Activated naive CD4-positive, alpha-beta T cell treated with anti-CD3 and anti-CD28 coated beads for 36 hours (primary cell): ENCODE measurements at places on chromosomes 7 and 10.

- no peak overlapping the region for H3K4me3 ChIP-seq
- H3K27ac ChIP-seq: no peak overlapping the region
- H3K27me3 ChIP-seq: no peaks in the 10 kb centered on the region
- H3K36me3 ChIP-seq: no peaks in the 10 kb centered on the region
Measured at GRCh38 chr7:81877890-81878289, 108.0 kb upstream of the HGF start.

DNA sequence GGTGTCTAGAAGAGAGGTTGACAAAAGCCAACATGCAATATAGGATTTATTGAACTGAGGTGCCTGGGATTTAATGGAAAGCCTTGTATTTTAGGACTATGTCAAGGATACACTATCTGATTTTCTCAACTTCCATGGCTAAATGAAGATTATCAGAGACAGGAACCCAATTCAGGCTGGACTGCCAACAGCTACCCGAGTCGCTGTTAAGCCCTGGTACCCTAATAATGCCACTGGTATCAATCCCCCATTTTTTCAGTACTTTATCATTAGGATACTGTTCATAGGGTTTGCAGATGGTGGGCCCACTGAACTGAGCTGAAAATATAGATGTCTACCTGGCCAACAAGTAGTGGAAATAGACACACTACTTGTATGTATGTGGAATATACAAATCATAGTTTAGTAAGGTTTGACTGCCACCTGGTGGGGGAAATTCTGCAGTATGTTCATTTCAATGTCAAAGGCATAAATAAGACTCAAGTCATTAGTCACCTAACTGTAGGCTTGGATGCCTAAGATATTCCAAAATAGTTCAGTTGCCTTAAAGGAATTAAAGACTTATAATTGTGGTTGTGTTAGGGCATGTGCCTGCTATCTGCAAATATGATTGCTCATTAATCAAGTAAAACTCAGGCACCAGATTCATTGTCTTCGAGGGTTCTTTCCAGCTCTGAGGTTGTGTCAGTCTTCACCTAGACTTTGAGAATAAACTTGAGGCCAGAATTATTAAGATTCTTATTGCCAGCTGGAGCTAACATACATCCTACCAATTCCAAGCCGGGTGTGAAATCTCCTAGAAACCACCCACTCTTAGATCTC is 34.1 kb upstream of the NOBOX start:
- no peaks in the 10 kb centered on the region for H3K36me3 ChIP-seq
- no peak overlapping the region for H3K4me3 ChIP-seq
- H3K4me1 ChIP-seq: no peaks in the 10 kb centered on the region
- DNase-seq: peak; percentile 83
- H3K27me3 ChIP-seq: no peaks in the 10 kb centered on the region
- no peak overlapping the region for H3K27ac ChIP-seq

DNA sequence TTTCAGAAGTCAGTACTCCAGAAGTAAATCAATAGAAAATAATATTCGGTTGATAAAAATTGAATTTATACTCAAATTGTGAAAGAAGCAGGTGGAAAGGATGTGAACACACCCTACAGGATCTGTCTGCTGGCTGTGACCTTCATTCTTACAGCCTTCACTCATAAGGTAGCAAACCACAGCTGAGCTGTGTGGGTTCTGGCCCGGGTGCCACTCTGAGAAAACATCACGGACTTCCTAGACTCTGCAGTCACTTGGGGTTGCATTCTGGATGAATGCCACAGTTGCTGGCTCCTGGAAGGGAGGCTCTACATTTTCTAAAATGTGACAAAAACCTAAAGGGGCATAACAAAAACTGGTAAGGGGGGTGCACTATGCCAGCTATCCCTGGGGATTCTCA is 36.0 kb upstream of the ABLIM1 start:
- H3K36me3 ChIP-seq: no peaks in the 10 kb centered on the region
- H3K27ac ChIP-seq: no peak overlapping the region
- peaks cover 2% of the 10 kb centered on the region for H3K27me3 ChIP-seq
- no peak overlapping the region for H3K4me3 ChIP-seq

GRCh38 chr10:57972783-57973182 is 294.9 kb downstream of the IPMK start:
- H3K27me3 ChIP-seq: no peaks in the 10 kb centered on the region
- no peaks in the 10 kb centered on the region for H3K36me3 ChIP-seq
- no peaks in the 10 kb centered on the region for H3K4me1 ChIP-seq
- no peak overlapping the region for H3K4me3 ChIP-seq
- no peak overlapping the region for H3K27ac ChIP-seq
- no peak for DNase-seq

DNA sequence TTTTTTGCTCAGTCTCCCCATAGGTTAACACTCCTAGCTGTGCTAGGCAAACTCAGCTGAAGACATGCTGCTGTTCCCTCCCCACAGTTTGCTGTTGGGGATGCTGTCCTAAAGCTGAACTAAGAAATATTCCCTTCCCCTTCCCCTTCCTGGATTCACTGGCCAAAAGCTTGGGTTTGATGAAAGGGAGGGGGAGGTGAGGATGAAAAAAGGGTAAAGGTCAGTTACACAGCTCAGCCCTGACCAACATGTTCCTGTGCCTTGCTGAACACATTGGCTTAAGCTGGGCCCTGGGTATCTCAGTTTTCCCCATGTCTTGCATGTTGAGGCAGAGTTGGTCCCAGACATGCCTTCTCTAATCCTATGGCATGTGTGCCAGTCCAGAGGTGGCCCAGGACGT is 15.3 kb downstream of the CCM2 start:
- DNase-seq: no peak
- H3K27ac ChIP-seq: no peak overlapping the region
- no peak overlapping the region for H3K4me3 ChIP-seq
- H3K36me3 ChIP-seq: peaks cover 32% of the 10 kb centered on the region
- no peaks in the 10 kb centered on the region for H3K27me3 ChIP-seq

DNA sequence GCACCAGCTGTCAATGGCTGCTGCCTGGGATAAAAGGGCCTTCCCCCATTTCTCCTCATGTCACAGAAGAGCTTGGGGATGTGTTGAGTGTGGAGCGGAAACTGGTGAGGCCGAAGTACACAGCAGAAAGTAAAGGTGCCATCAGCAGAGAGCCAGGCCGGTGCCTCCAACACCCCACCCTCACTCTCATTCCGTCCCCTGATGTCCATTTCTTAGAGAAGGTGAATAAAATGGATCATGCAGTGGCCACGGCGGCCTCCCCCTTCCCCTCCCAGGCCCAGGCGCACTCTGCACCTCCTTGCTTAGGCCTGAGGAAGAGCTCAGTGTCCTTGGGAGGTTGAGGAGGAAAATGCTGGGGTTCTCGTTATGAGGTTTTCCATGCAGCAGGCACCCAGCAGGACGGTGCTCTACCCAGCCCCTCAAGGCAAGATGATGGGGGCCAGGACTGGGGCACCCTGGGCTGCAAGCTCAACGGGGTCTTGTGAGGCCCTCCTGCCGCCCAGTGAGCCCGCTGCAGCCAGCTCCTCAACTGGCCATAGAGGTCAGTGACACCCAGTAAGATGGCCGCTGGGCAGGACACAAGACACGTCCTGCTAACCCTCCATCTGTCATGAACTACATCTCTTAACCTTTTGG is 163.9 kb downstream of the ADARB2 start:
- no peak for DNase-seq
- H3K27me3 ChIP-seq: peaks cover 16% of the 10 kb centered on the region
- no peaks in the 10 kb centered on the region for H3K4me1 ChIP-seq
- no peak overlapping the region for H3K4me3 ChIP-seq
- no peak overlapping the region for H3K27ac ChIP-seq

DNA sequence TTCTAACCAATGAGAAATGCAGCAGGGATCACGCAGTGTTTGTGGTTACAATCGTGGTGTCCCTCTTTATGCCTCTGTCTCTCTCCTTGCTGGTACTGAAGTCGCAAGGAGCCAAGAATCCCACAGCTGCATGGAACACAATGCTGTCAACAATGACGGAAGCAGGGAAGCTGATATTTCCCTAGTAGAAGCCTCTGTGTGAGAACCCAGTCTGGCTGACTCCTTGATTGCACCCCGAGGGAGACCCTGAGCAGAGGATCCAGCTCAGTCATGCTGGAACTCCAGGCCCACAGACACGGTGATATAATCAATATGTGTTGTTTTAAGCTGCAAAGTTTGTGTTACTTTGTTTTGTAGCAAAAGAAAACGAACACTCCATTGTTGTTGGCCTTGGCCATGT is 677.9 kb downstream of the PARD3 start:
- H3K36me3 ChIP-seq: no peaks in the 10 kb centered on the region
- no peak overlapping the region for H3K27ac ChIP-seq
- no peak overlapping the region for H3K4me3 ChIP-seq
- H3K27me3 ChIP-seq: peaks cover 19% of the 10 kb centered on the region
- DNase-seq: no peak

- peak; percentile 91 for DNase-seq
- no peaks in the 10 kb centered on the region for H3K4me1 ChIP-seq
Measured at GRCh38 chr10:71569775-71570588, 149.6 kb downstream of the C10orf105 start.

DNA sequence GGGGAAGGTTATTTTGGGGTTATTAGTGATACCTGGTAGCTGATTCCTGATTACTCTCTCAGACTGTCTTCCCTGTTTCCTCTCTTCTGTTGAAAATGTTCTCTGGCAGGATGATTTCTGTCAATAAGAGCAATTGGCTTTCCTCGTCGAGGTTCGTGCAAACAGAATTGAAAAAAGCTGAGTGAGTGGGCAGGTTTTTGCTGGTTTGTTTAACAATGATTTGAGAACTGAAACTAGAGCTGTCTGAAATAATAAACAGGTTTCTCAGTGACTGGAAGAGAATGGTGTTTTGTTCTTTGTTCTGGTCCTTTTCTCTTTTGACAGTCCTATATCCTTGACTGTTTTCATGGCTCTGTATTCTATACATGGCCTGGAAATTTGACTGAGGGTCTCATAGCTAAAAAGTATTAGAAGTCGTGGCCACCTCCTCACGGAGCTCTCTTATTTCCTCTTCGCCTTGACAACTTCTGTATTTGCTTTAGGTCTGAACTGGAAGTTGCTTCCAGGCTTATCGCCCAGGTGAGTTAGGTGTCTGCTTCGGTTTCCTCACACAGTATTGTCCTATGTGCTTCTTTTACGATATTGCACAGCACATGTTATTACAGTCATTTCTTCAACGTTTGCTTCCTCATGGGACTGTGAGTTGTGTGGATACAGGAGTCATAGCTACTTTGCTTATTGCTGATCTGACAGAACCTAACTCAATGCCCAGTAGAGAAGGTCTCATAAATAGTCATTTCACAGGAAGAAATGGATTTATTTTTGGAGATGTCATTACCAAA is 403.6 kb downstream of the NRG3 start:
- no peaks in the 10 kb centered on the region for H3K36me3 ChIP-seq
- H3K4me3 ChIP-seq: no peak overlapping the region
- H3K27me3 ChIP-seq: no peaks in the 10 kb centered on the region
- DNase-seq: no peak
- H3K4me1 ChIP-seq: no peaks in the 10 kb centered on the region

DNA sequence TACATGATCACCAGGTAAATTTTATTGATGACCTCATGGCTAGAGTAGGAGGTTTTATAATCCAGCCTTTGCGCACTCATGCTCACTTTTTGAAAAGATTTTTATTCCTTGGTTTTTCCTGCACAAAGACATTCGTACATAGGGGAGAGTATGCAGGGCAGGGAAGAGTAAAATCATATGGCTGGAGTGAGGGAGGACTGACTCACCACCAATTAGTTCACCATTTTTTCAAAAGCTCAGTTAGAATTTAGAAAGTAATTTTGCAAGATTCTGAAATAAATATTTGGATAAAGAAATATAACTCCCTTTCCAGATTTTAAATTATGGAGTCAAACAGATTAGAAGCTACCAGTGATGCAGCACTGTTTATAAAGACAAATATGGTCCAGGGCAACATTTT is 111.9 kb downstream of the SEMA3D start:
- no peak overlapping the region for H3K27ac ChIP-seq
- no peaks in the 10 kb centered on the region for H3K36me3 ChIP-seq
- no peak overlapping the region for H3K4me3 ChIP-seq

- no peak overlapping the region for H3K27ac ChIP-seq
- no peak for DNase-seq
- no peak overlapping the region for H3K4me3 ChIP-seq
- H3K4me1 ChIP-seq: peaks cover 30% of the 10 kb centered on the region
- H3K27me3 ChIP-seq: no peaks in the 10 kb centered on the region
- H3K36me3 ChIP-seq: peaks cover 1% of the 10 kb centered on the region
Measured at GRCh38 chr7:130367836-130368746, 12.2 kb upstream of the CPA1 start.

DNA sequence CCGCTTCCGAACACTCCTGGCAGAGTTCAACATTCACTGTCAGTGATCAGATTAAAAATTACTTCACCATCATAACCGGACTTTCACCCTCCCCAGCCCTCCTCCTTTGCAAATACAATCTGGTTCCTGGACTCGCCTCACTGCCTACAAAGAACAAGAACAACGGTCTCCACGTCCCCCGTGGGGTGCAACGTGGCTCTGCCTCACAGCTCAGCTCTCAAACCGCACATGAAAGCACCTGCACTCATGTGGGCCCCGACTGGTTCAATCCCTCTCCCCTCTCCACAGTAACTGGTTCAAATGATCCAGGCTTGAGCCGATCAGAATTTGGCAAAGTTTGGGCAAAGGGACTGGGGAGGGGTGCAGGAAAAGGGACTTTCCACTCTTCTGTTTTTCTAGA is 21.0 kb downstream of the ASB13 start:
- no peak overlapping the region for H3K27ac ChIP-seq
- peaks cover 1% of the 10 kb centered on the region for H3K4me1 ChIP-seq
- H3K27me3 ChIP-seq: no peaks in the 10 kb centered on the region
- H3K36me3 ChIP-seq: peaks cover 16% of the 10 kb centered on the region
- H3K4me3 ChIP-seq: no peak overlapping the region
- DNase-seq: no peak

- no peak overlapping the region for H3K27ac ChIP-seq
- DNase-seq: no peak
- H3K4me3 ChIP-seq: no peak overlapping the region
- no peaks in the 10 kb centered on the region for H3K27me3 ChIP-seq
Measured at GRCh38 chr7:5713124-5713912, 68.1 kb downstream of the RNF216 start.

DNA sequence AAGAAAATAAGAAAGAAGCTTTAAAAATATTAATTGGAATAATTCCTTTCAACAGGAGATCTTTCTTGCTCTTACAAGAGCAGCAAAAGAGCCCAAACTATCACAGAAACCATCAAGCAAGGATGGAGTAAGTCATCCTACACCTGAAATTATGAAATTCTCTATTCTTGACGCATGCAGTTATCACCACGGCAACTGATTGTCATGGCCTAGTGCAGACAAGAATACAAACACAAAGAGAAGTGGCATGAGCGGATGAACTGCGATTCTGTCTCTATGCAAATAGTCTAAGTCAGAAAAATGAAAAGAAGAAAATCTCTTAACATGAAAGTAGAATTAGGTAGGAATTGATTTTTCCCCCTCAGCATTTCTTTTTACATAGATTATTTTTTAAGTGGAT is 54.8 kb upstream of the SLC35B4 start:
- no peak for DNase-seq
- no peak overlapping the region for H3K4me3 ChIP-seq
- no peaks in the 10 kb centered on the region for H3K36me3 ChIP-seq
- peaks cover 28% of the 10 kb centered on the region for H3K27me3 ChIP-seq
- no peaks in the 10 kb centered on the region for H3K4me1 ChIP-seq
- H3K27ac ChIP-seq: no peak overlapping the region
